ENCODE measurements at places on chromosomes 5 and 9.

DNA sequence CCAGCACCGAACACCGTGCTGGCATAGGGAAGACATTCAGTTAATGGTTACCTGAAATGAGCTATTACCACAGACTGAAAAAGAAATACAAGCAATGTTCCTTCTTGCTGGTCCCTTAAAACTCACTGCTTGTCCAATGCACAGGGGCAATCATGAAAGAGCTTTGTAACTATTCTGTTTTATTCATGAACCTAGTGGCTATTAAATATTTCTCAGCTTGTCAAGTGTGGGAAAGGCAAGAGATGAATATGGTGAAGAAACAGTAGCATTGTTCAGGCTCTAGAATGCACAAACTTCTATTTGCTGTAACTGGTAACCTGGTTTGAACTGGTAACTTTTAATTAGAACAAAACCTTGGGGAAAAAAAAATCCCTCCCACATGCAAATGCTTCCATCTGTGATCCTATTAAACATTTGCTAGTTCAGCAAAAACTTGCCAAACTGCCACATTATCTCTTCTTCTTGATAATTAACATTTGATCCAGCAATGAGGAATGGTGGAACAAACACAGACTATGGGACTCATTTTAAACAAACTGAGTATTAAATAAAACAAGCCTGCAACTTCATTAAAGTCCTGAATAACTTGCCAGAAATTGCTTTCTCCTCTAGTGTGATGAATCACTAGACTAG, 36.1 kb downstream of the YIPF5 start:
- no peak for DNase-seq

DNA sequence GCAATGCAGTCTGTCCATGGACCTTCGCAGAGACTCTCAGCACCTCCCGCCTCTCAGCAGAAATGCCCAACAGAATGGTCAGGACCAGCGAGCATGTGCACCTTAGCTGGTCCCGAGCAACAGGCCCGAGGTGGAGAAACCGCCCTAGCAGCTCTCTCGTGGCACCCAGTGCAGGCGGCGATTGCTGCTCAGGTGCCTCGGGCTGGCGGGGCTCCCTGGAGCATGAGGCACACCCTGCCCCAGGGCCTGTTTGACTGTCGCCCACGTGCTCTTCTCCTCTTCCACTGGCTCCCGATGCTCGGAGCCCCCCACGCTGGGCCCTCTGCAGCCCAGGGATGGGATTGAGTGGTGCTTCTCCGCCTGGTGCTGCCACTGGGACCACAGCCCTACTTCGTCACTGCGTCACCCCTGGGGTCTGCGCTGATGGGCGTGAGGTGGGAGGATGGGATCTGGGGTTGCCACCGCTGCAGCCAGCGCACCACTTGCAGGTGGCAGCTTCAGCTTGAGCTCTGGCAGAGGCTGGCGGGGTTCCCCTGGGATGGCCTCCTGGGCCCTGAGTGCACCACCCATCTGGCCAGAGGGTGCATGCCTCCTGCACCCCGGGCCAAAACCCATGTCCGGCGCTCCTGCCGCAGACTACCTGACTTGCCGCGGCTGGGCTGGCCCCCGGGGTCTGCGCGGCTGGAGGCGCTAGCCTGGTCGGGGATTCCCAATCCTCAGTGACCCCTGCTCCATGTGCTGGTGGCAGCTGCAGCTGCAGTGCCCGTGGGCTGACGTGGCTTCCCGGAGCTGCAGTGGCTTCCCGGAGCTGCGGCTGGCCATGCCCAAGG, 244.2 kb downstream of the FOXD4L6 start:
- no peak for DNase-seq

DNA sequence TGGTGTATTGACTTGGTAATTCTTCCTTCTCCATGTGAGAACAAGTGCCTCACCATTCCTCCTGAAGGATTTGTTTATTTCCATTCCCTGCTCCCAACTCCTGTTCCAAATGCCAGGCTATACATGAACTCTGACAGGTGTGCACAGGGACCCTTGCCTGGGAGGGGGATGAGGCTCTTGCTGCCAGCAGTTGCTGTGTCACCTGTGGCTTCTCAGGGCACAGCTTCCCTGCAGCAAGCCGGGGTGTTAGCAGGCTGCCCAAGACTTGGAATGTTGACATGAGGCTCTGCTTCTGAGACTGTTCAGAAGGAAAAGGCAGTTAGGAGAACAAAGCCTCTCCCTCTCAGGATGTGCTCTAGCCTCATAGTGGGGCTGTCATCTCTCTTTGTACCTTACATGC, 131.3 kb downstream of the DOCK2 start:
- no peak for DNase-seq

GRCh38 chr9:83744206-83744605, 36.4 kb upstream of the UBQLN1 start:
- DNase-seq = no peak

DNA sequence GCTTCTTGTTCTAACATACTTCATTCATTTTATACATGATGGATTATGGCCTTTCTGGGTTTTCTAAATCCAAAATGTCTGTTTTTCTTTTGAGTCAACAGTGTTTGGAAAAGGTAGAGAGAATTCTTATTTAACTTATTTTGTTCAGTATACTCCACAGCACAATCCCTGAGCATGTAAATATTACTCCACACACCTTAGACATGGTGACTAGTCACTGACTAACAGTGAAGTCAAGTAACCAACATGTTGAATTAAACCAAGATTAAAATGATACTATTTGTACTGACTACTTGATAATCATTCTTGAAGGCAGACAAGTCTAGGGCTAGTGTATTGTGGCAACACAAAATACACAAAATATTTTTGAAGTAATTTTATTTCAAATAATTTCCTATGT, 55.0 kb downstream of the HAPLN1 start:
- DNase-seq = no peak

DNA sequence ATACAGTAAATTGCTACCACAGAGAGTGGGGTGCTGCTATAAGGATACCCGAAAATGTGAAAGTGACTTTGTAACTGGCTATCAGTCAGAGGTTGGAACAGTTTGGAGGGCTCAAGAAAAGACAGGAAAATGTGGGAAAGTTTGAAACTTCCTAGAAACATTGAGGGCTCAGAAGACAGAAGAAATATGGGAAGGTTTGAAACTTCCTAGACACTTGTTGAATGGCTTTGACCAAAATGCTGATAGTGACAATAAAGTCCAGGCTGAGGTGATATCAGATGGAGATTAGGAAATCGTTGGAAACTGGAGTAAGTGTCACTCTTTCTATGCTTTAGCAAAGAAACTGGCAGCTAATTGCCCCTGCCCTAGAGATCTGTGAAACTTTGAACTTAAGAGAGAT, 1158.6 kb upstream of the CDH6 start:
- no peak for DNase-seq

DNA sequence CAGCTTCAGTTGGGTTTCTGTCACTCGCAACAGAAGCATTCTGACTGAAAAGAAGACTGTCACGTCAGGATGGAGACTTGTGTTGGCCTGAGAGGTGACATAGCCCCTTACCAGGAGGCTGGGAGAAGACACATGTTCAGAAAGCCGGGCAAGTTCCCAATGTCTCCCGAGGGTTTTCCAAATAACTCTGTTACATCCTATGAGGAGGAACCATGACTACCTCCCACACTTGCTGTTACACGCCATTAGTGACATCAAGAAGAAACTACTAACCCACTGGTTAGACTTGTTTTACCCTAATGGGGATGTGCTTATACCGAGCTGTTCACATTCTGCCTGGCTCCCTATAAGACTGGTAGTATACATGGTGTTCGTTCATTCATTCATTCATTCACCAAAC, 33.3 kb downstream of the SH3PXD2B start:
- no peak for DNase-seq

GRCh38 chr9:85215961-85216360, 525.8 kb downstream of the AGTPBP1 start:
- DNase-seq = no peak

- no peak for DNase-seq
Observed at GRCh38 chr5:132006331-132007120, 4.9 kb downstream of the ACSL6 start.

DNA sequence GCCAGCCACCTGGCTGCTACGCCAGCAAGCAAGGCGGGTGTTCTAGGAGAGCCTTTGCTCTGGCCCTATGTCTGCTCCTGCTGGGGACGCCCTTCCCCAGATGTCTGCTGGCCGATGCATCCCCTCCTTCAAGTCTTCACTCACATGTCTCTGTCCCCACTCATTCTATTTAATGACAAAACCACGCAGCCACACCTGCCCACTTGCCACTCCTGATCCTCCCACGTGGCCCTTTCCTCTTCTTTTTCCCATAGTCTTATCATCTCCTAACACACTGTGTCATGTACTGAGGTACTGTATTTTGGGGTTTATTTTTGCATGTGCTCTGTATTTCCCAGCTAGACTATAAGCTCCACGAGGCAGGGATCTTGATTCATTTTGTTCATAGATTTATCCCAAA, 62.0 kb upstream of the HRH2 start:
- no peak for DNase-seq

All from GM04503 (cell line).